ENCODE measurements at places on chromosomes 6 and 20.
A peak's percentile ranks its signal among the peaks of the same experiment; 100 is the strongest.

- no peak for DNase-seq
These were observed 19.1 kb upstream of the PRDM1 start for GRCh38 chr6:106066989-106067388.

GRCh38 chr20:48621376-48622078, 206.3 kb downstream of the PREX1 start:
- DNase-seq, result no peak

- DNase-seq, result peak; percentile 59
These were observed 7.7 kb upstream of the FOXF2 start for GRCh38 chr6:1381481-1382330.

GRCh38 chr6:23705697-23706096, 420.3 kb upstream of the NRSN1 start:
- no peak for DNase-seq

- no peak for DNase-seq
These were observed 55.7 kb downstream of the PHACTR2 start for GRCh38 chr6:143733510-143733909.

DNA sequence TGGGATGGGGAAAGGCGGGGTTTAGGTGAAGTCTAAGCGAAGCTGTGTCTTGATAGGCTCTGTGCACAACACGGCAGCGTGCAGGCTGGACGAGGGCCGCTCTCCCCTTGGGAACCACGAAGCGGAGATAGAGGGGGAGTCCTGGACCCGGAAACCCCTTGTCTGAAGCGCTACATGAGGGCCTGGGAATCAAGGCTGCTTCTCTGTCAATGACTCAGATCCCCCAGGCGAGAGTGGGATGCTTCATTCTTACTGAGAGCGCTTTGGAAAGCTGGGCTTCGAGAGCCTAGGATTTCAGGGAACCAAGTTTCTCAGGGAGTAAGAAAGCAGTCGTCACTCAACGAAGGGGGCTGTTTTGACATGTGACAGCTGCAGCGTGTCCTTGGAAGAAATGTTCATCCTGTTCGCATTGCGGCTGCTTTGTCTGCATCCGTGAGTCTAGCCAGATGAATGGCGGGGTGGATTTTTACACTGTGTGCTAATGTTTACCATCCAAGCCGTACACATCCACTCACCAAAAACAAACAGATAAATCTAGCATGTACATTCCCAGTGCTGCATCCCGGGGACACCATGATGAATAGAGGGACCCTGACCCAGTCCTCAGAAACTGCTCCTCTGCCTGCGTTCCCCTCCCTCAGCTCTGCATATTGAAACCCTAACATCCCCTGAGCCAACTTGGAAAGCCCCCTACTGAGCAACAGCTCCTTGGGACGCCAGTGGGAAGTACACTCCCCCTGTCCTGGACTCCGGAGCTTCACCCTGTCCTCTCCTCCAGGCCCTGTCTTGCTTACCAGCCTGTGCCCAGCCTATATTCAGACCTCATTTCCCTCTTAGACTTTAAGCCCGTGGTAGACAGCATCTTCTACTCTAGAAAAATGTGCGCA, 24.5 kb upstream of the RTF2 start:
- no peak for DNase-seq

DNA sequence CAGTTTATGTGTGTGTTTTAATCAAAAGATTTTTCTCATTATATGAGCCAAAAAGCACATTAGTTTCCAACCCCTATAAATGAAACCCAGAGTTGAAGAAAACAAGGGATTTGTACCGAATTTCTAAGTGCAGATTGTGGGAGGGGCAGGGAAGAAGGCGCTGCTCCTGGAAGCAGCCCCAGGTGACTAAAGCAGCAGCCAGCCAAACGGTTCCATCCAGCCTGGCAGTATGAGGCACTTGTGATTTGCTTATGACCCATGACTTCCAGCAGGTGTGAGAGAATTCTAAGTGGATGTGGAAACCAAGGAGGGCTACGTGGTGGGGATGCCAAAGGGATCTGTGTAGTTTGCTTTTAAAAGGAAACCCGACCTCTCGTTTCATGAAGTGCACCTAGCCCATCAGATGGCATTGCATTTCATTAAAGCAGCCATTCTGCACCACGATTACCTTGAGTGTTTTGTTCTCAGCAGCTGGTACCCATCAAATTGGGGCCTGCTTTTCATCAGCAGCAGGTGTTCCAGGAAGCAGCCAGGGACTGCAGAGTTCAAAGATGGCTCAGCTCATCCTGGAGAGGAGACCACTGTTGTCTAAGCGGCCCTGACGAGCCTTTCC, 79.1 kb downstream of the DTD1 start:
- DNase-seq, result no peak

DNA sequence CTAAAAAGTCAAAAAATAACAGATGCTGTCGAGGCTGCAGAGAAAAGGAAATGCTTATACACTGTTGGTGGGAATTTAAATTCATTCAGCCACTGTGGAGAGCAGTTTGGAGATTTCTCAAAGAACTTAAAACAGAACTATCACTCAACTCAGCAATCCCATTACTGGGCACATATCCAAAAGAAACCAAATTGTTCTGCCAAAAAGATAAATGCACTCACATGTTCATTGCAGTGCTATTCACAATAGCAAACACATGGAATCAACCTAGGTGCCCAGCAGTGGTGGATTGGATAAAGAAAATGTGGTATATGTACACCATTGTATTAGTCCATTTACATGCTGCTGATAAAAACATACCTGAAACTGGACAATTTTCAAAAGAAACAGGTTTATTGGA, 116.0 kb upstream of the VGLL2 start:
- DNase-seq, result no peak

- DNase-seq, result no peak
These were observed 615.5 kb downstream of the EYS start for GRCh38 chr6:65091561-65091960.

DNA sequence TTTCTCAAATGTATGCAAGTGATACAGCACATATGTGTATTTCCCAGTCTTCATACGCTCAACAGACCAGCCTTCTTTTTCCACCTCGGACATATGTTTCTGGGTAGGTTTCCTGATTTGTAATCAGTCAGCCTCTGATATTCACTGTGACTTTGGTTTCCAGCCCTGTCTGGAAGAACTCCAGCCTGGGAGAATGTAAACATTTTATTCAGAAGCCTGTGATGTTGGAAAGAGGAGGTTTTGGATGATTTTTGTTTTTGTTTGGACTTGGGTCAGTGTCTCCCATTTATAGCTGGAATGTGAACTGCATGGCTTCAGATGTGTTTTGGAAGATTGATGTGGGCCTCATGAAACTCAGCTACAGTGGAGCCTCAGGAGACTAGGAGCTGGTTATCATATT, 172.2 kb upstream of the CENPW start:
- no peak for DNase-seq

- peak; percentile 85 for DNase-seq
These were observed at the start of gene PCMTD2 for GRCh38 chr20:64255361-64256281. PCMTD2 (plus strand) TSS chr20:64255748; CDS start chr20:64259966, 4,218 bp downstream.

- DNase-seq, result no peak
These were observed 144.0 kb downstream of the GJA1 start for GRCh38 chr6:121579478-121579877.

GRCh38 chr6:109238396-109238795, 143.1 kb downstream of the CEP57L1 start:
- DNase-seq, result no peak

DNA sequence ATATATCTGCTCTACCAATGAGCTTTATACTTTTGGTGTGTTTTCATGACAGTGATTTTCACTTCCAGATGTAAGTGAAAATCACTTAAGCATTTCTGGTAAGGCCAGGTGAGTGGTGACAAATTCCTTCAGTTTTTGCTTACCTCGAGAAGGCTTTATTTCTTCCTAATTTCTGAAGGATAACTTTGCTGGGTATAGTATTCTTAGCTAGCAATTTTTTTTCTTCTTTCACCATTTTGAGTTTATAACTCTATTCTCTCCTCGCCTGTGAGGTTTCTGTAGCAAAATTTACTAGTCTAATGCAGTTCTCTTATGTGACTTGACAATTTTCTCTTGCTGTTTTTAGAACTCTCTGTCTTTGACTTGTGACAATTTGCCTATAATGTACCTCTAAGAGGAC, 7.1 kb downstream of the FHL5 start:
- no peak for DNase-seq

DNA sequence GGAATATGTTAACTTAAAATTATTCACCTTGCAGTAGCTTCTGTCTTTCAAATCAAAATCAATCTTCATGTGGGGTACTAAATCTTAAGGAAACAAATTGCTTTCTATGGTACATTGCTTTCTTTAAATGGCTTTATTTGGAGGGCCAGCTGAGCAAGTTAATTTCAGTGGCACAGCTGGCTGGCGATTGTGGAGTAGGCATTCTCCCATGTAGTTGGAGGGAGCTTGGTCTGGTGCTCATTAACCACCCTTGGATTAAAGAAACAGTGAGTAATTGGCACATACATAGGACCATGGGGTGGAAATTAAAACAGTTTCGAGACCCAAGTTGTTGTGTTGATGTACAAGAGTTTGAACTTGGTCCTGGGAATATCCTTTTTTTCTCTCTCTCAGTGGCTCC, 201.3 kb upstream of the CHD6 start:
- DNase-seq, result no peak

GRCh38 chr6:21610341-21610740, 16.8 kb downstream of the SOX4 start:
- DNase-seq, result no peak

DNA sequence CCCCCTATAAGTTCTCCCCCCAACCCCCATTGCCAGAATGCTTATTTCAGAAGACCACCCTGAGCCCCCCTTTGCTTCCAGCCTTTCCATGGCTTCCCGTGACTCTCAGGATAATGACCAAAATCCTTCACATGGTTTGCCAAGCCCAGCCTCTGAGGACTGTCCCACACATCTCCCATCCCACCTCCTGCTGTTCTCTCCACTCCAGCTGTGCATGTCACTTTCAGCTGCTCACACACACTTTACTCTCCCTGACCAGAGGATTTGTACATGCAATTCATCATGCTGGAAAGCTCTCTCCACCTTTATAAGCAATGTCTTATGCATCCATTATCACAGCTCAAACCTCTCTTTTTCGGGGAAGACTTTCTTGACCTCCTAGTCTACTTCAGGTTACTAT, 164.2 kb downstream of the PRL start:
- no peak for DNase-seq

DNA sequence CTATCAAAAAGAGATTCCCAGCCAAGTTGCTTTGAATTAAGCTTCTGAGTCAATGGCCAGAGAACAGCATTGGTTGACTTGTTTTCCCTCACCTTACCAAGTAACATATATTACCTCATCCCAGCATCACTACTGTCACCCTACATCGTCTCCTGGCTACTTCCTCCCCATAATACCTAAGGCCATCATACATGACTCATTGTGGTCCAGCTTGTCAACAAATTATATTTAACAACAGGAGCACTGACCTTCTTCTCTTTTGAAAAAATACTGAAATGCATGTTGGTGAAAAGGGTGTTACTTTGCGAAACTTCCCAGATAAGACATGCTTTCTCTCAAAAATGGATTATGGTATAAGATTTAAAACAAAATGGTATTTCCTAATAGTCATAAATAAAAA, 106.9 kb downstream of the TBX18 start:
- DNase-seq, result no peak

- no peak for DNase-seq
These were observed 110.1 kb downstream of the PREP start for GRCh38 chr6:105292689-105293339.

- no peak for DNase-seq
These were observed 11.4 kb downstream of the TJAP1 start for GRCh38 chr6:43488667-43489276.

GRCh38 chr6:69580706-69581105, 216.1 kb downstream of the LMBRD1 start:
- no peak for DNase-seq

DNA sequence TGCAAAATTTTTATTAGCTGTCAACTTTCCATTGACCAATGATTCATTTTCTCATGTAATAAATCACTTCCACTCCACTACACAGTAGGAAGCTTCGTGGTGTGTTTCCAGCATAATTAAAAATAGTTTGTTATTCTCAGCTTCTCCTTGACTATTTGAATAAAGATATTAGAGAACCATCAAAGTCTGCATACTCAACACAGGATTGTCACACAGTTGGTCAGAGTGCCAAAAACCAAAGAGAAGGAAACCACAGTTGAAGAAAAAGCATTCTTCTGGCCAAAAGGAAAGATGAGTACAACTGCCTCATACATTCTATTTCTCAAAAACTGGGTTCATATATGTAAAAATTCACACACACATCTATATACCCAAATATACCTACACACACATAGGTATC, 455.1 kb upstream of the HSF2 start:
- no peak for DNase-seq

- no peak for DNase-seq
These were observed 79.0 kb downstream of the LYRM4 start for GRCh38 chr6:5181510-5182317.

- no peak for DNase-seq
These were observed 114.3 kb downstream of the PRKN start for GRCh38 chr6:162613310-162613709.

GRCh38 chr6:137248702-137249101, 29.5 kb upstream of the IFNGR1 start:
- no peak for DNase-seq

DNA sequence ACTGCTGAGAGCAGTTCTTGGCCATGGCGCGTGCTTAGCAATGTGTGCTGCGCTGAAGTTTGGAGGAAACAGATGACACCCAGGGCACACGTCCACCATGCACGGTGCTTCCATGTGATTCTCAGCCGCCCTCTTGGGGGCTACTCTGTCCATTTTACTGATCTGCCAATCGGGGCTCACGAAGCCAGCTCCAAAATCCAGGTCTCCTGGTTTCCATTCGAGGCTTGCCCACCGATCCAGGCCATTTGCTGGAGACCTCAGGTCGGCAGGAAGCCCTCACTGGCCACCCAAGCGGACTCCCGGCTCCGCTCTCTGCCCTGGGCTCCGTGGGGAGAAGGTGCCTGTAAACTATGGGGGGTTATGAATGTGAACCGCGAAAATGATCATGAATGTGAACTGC, 11.7 kb upstream of the FRMD1 start:
- DNase-seq, result no peak

GRCh38 chr6:113432521-113433334, 424.4 kb upstream of the MARCKS start:
- DNase-seq, result no peak

- no peak for DNase-seq
These were observed 4.6 kb upstream of the MYB start for GRCh38 chr6:135176464-135176863.

DNA sequence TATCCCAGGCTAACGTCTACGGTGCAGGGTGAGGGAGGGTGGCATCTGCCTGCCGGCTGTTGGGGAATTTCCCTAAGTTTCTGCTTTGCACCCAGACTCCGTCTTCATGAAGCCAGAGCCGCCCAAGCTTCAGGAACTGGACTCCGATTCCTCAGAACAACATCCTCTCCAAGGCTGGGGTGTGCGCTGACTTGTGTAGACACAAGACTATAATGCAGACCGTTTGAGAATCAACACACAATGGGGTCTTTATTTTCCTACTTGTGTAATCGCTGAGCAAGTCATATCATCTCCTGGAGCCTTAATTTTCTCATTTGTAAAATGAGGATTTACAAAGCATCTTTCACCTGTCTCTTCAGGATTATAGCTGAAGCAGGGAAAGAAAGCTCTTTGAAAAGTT, 160.5 kb upstream of the AGPAT4 start:
- no peak for DNase-seq
